ENCODE measurements at places on chromosomes 3 and 15.

GRCh38 chr3:64398006-64398405 is 172.7 kb upstream of the PRICKLE2 start:
- DNase-seq, result no peak

DNA sequence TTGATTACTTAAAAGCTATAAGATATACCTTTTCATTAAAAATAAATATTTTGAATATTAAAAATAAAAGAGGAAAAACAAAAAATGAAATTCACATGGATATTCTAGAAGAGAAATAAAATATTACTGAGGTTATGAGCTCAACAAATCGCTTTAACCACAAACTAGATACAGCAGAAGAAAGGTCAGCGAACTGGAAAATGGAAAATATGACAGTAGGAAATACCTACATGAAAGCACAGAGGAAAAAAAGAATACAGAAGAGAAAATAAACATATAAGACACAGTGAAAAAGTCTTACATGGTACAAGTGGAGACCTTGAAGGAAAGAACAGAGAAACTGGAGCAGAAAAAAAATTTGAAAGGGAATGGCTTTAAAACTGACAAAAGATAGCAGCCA is 33.2 kb downstream of the SCAPER start:
- no peak for DNase-seq

- no peak for DNase-seq
Observed at GRCh38 chr3:119918992-119919933, 137.4 kb downstream of the NR1I2 start.

DNA sequence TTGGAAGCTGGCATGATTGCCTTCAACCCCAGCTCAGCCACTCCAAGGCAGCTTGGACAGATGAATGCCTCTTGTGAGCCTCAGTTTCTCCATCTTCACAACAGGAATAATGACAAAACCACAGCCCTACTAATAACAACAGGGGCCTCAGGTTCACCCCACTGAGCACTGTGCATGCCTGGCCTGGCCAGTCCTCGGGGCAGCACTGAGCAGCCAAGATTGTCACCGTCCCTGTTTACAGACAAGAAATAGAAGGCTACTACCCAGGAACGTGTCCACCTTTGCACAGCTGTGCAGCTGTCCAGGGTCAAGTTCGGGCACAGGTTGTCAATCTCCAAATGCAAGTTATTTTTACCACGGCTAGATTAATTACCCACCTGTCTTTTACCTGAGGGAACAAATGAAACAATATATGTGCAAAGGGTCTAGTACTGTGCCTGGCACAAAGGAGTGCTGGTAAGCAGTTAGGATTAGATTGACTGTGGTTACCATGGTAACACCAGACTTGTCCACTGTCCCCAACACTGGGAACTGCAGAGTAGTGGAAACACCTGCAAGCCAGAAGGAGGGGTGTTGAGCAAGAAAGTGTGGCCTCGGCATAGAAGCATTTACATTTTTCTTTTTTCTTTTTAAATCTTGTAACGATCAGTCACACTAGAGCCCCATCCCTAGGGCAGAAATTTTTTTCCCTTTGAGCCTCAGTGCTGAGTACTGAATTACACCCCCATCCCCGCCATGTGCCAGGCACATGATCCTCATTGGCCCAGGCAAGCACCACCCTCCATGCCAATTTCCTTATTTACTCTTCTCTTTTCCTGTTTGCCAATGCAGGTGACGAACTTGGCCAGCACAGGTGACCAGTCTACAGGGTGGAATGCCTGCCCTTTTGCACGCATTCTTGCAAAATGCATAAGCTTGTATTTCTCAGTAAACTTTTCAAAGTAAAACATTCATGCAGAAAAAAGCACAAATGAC is 66.3 kb upstream of the SLC6A6 start:
- no peak for DNase-seq

DNA sequence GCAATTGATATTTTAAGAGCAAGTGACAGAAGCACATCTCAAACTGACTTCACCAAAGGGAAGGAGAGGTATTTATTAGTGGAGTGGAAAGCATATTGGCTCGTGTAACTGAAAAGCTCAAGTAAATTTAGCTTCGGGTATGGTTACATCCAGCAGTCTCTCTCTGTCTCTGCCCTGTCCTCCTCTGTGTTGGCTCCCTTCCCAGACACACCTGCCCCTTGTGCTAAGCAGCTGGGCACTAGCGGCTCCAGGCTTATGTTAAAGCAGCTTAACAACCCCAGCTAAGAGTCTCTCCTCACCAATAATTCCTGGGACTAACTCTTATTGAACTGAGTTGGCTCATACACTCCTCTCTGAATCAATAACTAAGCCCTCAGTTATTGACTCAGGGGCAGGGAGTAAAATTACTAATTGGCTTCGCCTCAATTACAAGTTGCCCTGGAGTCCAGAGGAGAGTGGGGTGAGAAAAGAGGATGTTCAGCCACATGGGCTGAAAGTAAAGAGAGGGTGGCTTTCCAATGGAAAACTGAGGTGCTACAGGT is 12.8 kb upstream of the SH3BP5 start:
- DNase-seq, result no peak

GRCh38 chr15:74011610-74012009 is 17.1 kb downstream of the PML start:
- DNase-seq, result no peak
